ENCODE measurements at places on chromosomes 7 and 10. TPM values are rescaled to one million over a fixed set of nuclear protein-coding genes. Genes with fewer than 3 reads are reported as not detected.

LRRC18 gene
- total RNA-seq: not detected

SPACDR gene
- 1.8 TPM for total RNA-seq

AEBP1 gene
- total RNA-seq: 34.1 TPM

SGCE gene
- 62.8 TPM for total RNA-seq

FGL2 gene
- 22.3 TPM for total RNA-seq

DNAH11 gene
- 4.2 TPM for total RNA-seq

INPP5A gene
- total RNA-seq: 50.4 TPM

DNA sequence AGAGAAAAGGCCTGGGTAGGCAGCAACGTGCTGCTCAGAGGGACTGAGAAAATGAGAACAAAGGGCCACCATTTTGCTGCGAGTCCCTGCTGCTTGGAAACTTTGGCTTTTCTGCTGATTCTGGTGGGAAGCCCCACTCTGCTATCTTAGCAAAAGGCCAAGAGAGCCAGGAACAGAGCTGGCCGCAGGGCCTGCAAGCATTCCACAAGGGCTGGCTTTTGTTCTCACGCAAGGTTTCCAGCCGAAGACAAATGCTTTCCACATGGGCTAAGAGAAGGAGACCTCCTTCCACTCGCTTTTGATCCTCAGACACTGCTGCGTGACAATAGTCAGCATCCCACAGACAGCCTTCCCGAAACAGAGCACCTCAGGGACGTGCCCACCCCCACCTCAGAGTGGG, 163.1 kb downstream of the ARHGAP12 start:
- H3K4me1 ChIP-seq: peaks cover 4% of the 10 kb centered on the region
- H3K4me3 ChIP-seq: no peak overlapping the region
- H3K27me3 ChIP-seq: no peaks in the 10 kb centered on the region
- H3K27ac ChIP-seq: no peak overlapping the region
- H3K36me3 ChIP-seq: no peaks in the 10 kb centered on the region

- peaks cover 47% of the 10 kb centered on the region for H3K4me1 ChIP-seq
- H3K4me3 ChIP-seq: no peak overlapping the region
- H3K36me3 ChIP-seq: no peaks in the 10 kb centered on the region
Measured at GRCh38 chr7:70706204-70706603, 425.7 kb upstream of the GALNT17 start.

DNA sequence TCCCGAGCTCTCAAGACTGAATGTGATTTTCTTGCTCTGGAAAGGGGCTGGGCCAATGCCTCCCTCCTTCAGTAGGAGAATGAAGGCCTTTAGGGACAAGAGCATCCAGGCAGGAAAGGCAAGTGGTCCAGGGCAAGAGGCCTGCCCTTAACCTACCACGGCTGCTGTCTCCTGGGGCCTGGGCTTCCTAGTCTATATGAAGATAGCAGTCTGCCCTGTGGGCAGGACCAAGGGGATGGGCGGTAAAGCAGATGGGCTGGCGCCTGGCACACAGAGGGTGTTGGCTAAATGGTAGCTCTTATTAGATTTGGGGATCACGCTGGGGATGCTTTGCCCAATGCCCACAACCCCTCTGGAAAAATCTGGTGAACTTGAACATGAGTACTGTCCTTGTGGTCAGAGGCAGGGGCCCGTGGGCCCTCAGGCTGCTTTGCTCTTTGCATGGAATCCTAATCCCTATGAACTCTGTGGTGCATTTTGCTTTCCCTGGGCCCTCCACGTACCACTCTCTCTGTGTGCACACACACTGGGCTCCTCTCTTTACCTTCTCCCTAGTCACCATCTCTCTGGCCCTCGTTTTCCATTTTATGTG, 20.3 kb downstream of the CHAT start:
- H3K4me1 ChIP-seq: no peaks in the 10 kb centered on the region
- no peaks in the 10 kb centered on the region for H3K27me3 ChIP-seq
- no peaks in the 10 kb centered on the region for H3K36me3 ChIP-seq
- H3K27ac ChIP-seq: no peak overlapping the region
- no peak overlapping the region for H3K4me3 ChIP-seq

GRCh38 chr7:96061844-96062243, 260.1 kb downstream of the SLC25A13 start:
- DNase-seq: no peak
- no peak overlapping the region for H3K4me3 ChIP-seq
- H3K4me1 ChIP-seq: no peaks in the 10 kb centered on the region
- no peaks in the 10 kb centered on the region for H3K27me3 ChIP-seq
- no peak overlapping the region for H3K27ac ChIP-seq
- no peaks in the 10 kb centered on the region for H3K36me3 ChIP-seq

DNA sequence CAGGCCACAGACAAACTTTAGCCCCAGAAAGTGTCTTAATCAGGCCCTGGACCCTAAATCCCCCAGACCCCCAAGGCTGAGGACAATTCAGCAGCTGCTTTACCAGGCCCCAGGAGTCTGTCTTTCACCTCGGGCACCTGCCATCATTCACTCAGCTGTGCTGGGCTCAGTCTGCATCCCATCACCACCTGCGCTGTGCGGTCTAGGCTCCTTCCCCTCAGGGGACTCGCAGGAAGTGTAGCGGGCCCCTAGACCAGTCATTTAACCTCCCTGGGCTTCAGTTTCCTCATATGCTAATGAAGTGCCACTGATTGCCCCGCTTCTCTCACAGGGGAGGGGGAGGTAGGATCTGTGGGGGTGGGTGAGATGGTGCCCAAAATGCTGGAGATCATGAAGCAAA, 76.4 kb upstream of the ZMIZ1 start:
- H3K27ac ChIP-seq: no peak overlapping the region
- H3K27me3 ChIP-seq: no peaks in the 10 kb centered on the region
- no peaks in the 10 kb centered on the region for H3K36me3 ChIP-seq

DNA sequence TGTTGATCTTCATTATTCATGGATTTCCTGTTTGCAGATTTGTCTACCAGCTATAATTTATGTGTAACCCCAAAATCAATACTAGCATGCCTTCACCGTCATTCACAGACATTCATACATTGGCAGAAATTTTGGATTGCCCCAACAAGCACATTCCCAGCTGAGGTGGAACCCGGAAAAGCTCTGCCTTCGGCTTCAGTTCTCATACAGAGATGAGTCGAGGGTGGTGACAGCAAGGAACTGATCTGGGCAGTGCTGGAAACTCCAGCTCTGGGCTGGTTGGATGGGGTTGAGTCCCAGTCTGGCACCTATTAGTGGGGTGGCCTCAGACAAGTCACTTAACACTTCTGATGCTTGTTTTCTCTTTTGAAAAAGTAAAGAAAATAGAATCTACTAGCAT, 267.5 kb downstream of the SNX13 start:
- no peaks in the 10 kb centered on the region for H3K27me3 ChIP-seq
- no peaks in the 10 kb centered on the region for H3K36me3 ChIP-seq
- no peak for DNase-seq
- H3K4me3 ChIP-seq: no peak overlapping the region

DNA sequence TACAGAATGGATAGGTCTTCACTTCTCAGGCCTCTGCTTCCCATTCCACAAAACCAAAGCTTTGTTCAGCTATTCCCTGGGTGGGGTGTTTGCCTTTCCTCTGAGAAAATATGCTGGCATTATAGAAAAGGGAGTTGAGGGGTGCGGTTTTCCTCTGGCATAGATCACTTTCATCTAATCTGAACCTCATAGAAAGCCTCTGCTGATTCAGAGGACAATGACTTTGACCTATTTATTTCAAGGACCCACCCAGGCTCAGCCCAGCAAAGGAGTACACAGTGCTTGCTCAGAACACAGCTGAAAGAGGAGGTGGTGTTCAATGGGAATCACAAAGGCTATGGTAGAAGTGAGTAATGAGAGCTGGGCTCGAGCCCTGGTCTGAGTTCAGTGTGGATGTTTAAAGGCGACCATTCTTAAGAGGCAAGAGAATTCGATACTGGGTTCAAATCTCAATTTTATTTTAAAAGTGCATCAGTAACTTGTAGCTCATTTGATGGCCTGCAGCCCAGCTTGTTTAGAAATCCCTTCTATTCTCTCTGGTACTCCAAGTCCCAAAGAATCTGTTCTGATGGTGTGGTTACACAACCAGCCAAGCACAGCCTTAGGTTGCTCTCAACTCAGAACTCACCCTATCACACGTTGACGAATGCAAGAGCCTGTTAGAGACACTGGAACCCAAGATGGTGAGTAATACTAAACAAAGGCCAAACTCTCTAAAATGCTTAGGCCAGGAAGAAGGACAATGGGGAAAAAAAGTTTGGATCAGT, 1012.8 kb downstream of the LRMDA start:
- no peaks in the 10 kb centered on the region for H3K4me1 ChIP-seq
- H3K36me3 ChIP-seq: no peaks in the 10 kb centered on the region
- DNase-seq: no peak
- H3K27ac ChIP-seq: no peak overlapping the region
- H3K27me3 ChIP-seq: no peaks in the 10 kb centered on the region

- no peaks in the 10 kb centered on the region for H3K27me3 ChIP-seq
- no peaks in the 10 kb centered on the region for H3K4me1 ChIP-seq
- no peak overlapping the region for H3K27ac ChIP-seq
- DNase-seq: no peak
- no peak overlapping the region for H3K4me3 ChIP-seq
Measured at GRCh38 chr7:134832367-134832766, 52.9 kb downstream of the CALD1 start.

GRCh38 chr10:70417568-70417967, 13.6 kb downstream of the EIF4EBP2 start:
- no peak for DNase-seq
- H3K27ac ChIP-seq: no peak overlapping the region
- peaks cover 30% of the 10 kb centered on the region for H3K36me3 ChIP-seq
- no peaks in the 10 kb centered on the region for H3K27me3 ChIP-seq
- no peak overlapping the region for H3K4me3 ChIP-seq

DNA sequence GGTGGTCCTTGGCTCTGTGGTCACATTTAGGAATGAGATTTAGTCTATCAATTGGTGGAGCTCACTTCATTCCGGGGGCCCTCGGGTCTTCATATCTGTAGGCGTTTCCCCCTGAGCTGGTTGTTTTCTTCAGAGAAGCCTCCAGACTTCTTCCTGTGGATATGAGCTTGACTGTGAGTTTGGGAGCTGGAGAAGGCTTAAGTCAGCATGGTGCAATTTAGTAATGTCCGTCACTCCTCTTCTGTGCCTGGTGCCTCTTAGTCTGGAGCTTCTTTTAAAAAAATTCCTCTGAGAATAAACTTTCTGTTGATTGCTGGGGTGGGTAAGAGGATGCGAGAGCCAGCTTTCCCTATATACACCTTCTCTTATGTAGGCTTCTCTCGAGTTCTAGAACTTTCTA, 40.2 kb downstream of the HECW1 start:
- H3K27ac ChIP-seq: no peak overlapping the region
- no peak for DNase-seq
- H3K27me3 ChIP-seq: no peaks in the 10 kb centered on the region
- no peak overlapping the region for H3K4me3 ChIP-seq
- no peaks in the 10 kb centered on the region for H3K4me1 ChIP-seq

GRCh38 chr7:80244206-80244916, 109.7 kb downstream of the GNAI1 start:
- H3K4me3 ChIP-seq: no peak overlapping the region
- DNase-seq: no peak
- H3K36me3 ChIP-seq: no peaks in the 10 kb centered on the region
- H3K4me1 ChIP-seq: no peaks in the 10 kb centered on the region
- no peaks in the 10 kb centered on the region for H3K27me3 ChIP-seq
- no peak overlapping the region for H3K27ac ChIP-seq

DNA sequence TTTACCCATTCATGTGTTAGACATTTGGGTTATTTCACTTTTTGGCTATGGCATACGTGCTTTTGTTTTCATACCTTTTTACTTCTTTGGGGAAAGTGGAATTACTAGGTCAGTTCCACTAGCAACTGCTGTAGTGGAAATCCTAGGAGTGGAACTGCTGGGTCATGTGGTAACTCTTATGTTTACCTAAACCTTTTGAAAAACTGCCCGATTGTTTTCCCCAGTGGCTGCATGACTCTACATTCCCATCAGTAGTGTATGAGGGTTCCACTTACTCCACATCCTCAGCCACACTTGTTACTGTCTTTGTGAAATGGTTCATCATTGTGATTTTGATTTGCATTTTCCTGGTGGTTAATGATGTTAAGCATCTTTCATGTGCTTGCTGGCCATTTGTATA, 82.3 kb downstream of the TAX1BP1 start:
- H3K27me3 ChIP-seq: no peaks in the 10 kb centered on the region
- no peaks in the 10 kb centered on the region for H3K36me3 ChIP-seq
- no peak overlapping the region for H3K4me3 ChIP-seq
- no peak overlapping the region for H3K27ac ChIP-seq

- no peak for DNase-seq
- H3K27ac ChIP-seq: no peak overlapping the region
- no peaks in the 10 kb centered on the region for H3K27me3 ChIP-seq
- H3K4me3 ChIP-seq: no peak overlapping the region
Measured at GRCh38 chr7:101094376-101094775, 9.1 kb downstream of the TRIM56 start.

- no peak overlapping the region for H3K4me3 ChIP-seq
- no peaks in the 10 kb centered on the region for H3K4me1 ChIP-seq
- no peaks in the 10 kb centered on the region for H3K27me3 ChIP-seq
- no peak for DNase-seq
Measured at GRCh38 chr7:26167303-26167934, 15.4 kb downstream of the NFE2L3 start.

DNA sequence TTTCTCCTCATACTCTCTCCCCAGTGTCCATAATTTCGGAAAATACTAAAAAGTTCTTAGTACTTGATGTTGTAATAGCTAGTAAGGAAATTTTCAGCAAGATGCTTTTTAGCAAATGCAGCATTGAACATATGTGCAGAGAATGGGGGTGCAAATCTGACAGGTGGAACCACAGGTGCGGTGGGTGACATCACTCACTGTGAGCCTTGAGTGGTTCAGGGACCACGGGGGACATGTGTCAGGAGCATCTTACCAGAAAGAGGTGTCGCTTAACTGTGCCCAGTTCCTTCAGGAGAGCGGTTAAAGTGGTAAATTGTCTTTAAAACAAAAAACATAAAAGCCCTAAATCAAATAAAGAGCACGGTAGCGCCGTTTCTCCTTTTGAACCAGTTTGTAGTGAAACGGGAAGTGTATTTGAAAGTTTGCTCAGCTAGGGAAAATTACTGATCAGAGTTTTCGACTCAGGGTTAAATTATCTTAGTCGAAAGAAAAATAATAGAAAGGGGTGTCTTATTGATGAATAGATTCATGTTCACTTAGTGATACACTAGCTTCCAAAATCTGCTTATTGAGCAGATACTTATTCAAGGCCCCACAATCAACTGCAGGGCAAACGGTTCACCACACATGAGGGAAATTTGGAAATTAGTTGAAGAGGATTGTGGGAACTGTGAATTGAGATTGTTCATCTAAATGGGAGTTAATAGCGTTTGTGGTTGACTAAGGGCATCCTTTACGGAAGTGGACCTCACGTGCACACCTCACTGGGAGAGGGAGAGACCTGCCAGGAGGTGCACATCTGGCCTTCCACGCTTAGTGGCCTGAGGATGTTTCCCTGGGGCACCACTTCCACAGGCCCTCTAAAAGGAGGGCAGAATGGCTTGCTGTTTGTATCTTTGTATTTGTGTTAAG, 12.7 kb downstream of the CUL1 start:
- DNase-seq: no peak
- no peaks in the 10 kb centered on the region for H3K36me3 ChIP-seq
- H3K27me3 ChIP-seq: no peaks in the 10 kb centered on the region
- H3K27ac ChIP-seq: no peak overlapping the region

- no peaks in the 10 kb centered on the region for H3K36me3 ChIP-seq
- H3K27me3 ChIP-seq: no peaks in the 10 kb centered on the region
- DNase-seq: no peak
- no peak overlapping the region for H3K4me3 ChIP-seq
- H3K4me1 ChIP-seq: no peaks in the 10 kb centered on the region
Measured at GRCh38 chr7:8141070-8141469, 120.9 kb downstream of the ICA1 start.
